ENCODE measurements at places on chromosomes 5 and 9. TPM values are rescaled to one million over a fixed set of nuclear protein-coding genes. Genes with fewer than 3 reads are reported as not detected.

Gene RABL6
- 29.5 TPM for total RNA-seq

Gene PCDHA11
- 31.7 TPM for total RNA-seq

Gene CDC42SE2
- 77.7 TPM for total RNA-seq

Gene KIF24
- total RNA-seq, result 1.2 TPM

Gene NDFIP1
- 174 TPM for total RNA-seq

Gene MARCHF3
- 19.7 TPM for total RNA-seq

Gene NRG2
- total RNA-seq, result 3.9 TPM

Gene PCDHB2
- 9.3 TPM for total RNA-seq

Gene UIMC1
- 47.9 TPM for total RNA-seq

Gene BTNL3
- total RNA-seq, result not detected

Gene SPATA31D4
- total RNA-seq, result not detected

Gene ADAMTS12
- total RNA-seq, result 2.0 TPM

Gene BARHL1
- total RNA-seq, result not detected

Gene ENTREP1
- 3.2 TPM for total RNA-seq

Gene CHSY3
- 14.8 TPM for total RNA-seq

Gene C5orf52
- total RNA-seq, result not detected

Gene GCNT4
- total RNA-seq, result 0.74 TPM

Gene SH3GL2
- 47.9 TPM for total RNA-seq

Gene PDE6A
- not detected for total RNA-seq

Gene ARHGAP26
- 5.4 TPM for total RNA-seq

Gene PIP5KL1
- 1.2 TPM for total RNA-seq

Gene IL31RA
- total RNA-seq, result not detected

Gene LHX3
- under 0.01 TPM for total RNA-seq

Gene PTGS1
- total RNA-seq, result 0.49 TPM

Gene ANGPTL2
- total RNA-seq, result 3.7 TPM

Gene PNPLA7
- total RNA-seq, result 0.74 TPM

Gene LCN6
- not detected for total RNA-seq

Gene SPATA31E1
- not detected for total RNA-seq
